Suprapubic skin (tissue), 4 donors: ENCODE measurements at places on chromosomes 6 and 20.
A peak's percentile ranks its signal among the peaks of the same experiment; 100 is the strongest.

- no peak for DNase-seq
These were observed 64.6 kb upstream of the ADGRF1 start for GRCh38 chr6:47106721-47107197.

- DNase-seq, result no peak
These were observed 45.0 kb downstream of the CDS2 start for GRCh38 chr20:5171790-5172164.

DNA sequence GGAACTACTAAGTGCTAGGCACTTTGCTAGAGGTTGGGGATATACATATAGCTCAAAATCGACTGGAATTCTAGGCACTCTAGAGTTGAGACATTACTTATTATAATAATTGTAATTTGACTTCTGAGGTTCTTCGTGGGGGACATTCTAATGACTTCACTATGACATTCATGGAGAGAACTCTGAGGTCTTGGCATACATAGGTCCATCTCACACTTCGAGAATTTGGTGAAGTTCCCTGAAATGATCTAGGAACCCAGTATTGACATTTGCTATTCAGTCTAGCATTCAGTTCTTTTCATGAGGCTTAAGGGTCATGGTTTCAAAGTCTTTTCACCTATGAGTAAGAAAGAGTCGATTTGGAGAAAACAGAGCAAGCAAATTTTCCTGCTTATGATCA, 446.6 kb upstream of the JAG1 start:
- no peak for DNase-seq

- DNase-seq, result no peak
These were observed 5.4 kb upstream of the FOXF2 start for GRCh38 chr6:1383729-1384548.

DNA sequence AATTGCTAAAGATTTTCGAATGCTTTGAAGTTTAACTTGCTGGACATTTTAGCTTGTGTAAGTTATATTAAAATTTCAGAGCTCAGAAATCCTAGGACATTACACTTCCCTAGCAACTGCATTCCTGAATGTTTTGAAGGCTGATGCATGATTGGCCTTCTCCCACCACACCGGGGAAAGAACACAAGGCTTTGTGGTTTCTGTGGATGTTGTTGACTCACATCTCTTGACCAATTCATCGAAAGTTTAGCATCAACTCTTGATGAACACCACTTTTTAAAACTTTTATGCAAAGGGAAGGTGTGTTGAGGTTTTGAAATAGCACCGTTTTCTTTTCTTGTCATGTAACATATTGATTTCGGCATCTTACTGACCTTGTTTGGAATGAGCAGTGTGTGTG, 81.1 kb downstream of the RIMS1 start:
- DNase-seq, result no peak

- peak; percentile 75 for DNase-seq
These were observed 117.8 kb downstream of the RTN4IP1 start for GRCh38 chr6:106511288-106512047.

DNA sequence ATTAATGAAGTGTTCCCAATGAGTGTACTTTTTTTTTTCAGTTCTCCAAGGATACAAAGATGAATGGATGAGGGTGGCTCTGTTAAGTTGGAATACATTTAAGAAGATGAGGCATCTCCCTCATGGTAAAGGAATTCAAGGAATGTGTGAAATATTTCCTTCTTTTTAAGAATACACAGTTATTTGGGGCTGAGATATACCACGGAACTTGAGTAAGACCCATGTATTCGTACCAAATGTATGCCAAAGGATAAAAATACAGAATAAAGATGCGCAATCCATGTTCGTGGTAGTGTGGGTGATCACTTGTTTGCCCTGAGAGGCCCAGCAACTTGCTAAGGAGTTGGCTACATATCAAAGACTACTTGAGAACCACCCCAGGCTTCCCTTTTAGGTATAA, 164.2 kb upstream of the TCF21 start:
- no peak for DNase-seq

DNA sequence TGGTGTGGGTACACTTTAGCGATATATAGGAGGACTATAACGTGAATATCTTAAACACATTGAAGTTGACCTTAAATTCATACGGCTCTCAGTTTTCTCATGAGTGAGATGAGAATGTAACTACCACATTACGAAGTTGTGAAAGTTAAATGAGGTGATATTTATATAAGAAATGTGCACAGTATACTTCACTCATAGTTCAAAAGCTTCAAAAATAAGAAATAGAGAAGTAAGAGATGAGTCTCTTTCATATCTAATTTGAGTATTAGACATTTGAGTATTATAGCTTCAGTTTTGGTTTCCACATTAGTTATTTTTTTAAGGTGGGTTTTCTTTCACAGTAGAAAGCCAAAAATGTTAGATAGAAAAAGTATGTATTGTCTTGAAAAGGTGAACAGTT, 183.3 kb downstream of the NKAIN2 start:
- no peak for DNase-seq

GRCh38 chr20:5969940-5970339, 19.5 kb downstream of the MCM8 start:
- no peak for DNase-seq

DNA sequence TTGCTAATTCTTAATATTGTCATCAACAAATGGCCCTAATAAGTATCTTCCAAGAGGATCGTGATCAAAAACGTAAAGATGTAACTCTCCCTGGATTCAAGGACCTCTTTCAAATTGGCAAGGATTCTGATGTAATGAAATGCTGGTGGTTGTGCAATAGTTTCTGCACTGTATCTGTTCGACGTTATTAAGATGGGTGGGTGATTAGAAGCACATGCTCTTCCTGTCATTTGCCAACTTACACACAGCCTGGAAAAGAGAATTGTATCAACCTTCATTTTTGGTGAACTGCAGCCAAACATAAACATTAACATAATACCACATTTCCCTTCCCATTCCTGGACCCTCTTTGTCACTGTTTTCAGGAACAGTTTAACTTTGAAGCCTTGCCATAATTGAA, 9.8 kb downstream of the FOXQ1 start:
- DNase-seq, result no peak

DNA sequence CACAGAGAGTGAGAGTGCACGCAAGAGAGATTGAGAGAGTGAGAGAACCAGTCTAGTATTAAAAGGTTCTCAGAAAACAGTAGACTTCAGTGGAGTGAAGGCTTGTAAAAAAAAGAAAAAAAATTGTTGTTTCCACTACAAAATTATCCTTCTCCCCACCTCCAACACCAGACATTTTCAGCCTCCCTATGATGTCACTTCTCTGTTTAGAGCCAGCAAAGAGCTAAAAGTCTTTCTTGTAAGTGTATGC, 77.8 kb downstream of the BACH2 start:
- DNase-seq, result no peak

- DNase-seq, result no peak
These were observed 64.0 kb upstream of the KCNK16 start for GRCh38 chr6:39386487-39386886.

- DNase-seq, result no peak
These were observed 50.7 kb downstream of the CLIC5 start for GRCh38 chr6:45965007-45965406.

- no peak for DNase-seq
These were observed 25.8 kb downstream of the BHLHE23 start for GRCh38 chr20:62980970-62981369.

GRCh38 chr20:34559311-34560140, 1.0 kb downstream of the MAP1LC3A start:
- no peak for DNase-seq

- DNase-seq, result no peak
These were observed 41.0 kb downstream of the GPLD1 start for GRCh38 chr6:24448396-24448795.

DNA sequence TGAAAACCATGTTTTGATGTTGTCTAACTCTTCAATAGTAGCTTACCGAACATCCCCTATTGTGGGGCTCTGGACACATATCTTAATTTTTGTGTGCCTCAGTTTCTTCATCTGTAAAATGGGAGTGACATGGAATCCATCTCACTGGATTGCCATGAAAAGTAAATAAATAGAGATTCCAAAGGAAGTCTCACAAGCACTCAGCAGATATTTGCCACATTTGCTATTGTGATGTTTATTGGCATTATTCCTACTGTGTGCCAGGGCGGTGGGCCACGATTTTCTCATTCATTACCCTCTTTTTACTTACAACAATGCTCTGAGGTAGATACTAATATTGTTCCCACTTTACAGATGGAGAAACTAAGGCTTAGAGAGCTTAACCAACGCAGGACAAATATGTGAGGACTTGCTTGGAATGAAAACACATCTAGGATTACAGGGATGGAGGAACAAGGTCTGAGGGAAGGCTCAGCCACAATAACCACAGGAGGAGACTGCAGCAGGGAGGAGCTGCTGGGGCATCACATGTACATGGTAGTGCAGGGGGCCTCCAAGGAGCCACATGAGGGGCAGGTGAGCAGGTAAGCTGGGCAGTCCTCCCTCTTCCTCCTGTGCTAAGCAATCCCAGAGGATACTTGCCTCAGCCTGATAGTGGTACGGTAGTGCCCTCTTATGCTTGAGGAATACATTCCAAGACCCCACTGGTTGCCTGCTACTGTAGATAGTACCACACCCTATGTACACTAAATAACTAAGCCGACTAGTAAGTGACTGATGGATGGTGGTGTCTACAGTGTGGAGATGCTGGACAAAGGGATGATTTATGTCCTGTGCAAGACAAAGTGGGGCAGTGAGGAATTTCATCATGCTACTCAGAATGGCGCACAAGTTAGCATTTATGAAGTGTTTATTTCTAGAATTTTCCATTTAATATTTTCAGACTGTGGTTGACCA, 176.9 kb downstream of the FOXA2 start:
- DNase-seq, result no peak
